ENCODE measurements at places on chromosomes 12 and 14. TPM values are rescaled to one million over a fixed set of nuclear protein-coding genes. Genes with fewer than 3 reads are reported as not detected.

GRCh38 chr12:41466300-41466699 lies 278.2 kb downstream of the PDZRN4 start:
- H3K4me3 ChIP-seq, result no peak overlapping the region
- H3K27me3 ChIP-seq, result no peaks in the 10 kb centered on the region
- H3K36me3 ChIP-seq, result no peaks in the 10 kb centered on the region
- H3K4me1 ChIP-seq, result no peaks in the 10 kb centered on the region
- DNase-seq, result no peak

DNA sequence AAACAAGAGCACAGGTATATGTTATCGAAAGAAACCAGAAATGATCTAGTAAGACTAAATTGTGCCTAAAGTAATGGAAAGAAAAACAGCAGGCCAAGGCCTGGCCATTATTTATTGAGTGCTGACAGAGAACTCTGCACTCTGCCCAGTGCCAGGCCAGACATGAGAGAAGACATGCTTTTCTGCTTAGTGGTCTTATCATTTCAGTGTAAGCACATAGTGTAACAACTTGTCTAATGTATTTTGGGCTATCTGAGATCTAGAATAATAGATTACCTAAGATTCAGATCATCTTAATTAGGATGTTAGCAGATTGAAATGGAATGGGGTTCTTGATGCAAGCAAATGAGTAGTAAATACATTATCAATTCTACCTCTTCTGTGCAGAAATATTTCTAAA lies 278.3 kb downstream of the AKAP6 start:
- H3K27me3 ChIP-seq, result no peaks in the 10 kb centered on the region
- H3K4me3 ChIP-seq, result no peak overlapping the region
- H3K4me1 ChIP-seq, result peaks cover 16% of the 10 kb centered on the region
- no peaks in the 10 kb centered on the region for H3K36me3 ChIP-seq
- no peak for DNase-seq
- H3K27ac ChIP-seq, result no peak overlapping the region

- no peak overlapping the region for H3K27ac ChIP-seq
- no peaks in the 10 kb centered on the region for H3K27me3 ChIP-seq
These were observed 6.0 kb upstream of the SOS2 start for GRCh38 chr14:50237427-50237826.

TEX22 gene
- total RNA-seq, result not detected

KRT74 gene
- not detected for total RNA-seq

NR1H4 gene
- not detected for total RNA-seq

DNA sequence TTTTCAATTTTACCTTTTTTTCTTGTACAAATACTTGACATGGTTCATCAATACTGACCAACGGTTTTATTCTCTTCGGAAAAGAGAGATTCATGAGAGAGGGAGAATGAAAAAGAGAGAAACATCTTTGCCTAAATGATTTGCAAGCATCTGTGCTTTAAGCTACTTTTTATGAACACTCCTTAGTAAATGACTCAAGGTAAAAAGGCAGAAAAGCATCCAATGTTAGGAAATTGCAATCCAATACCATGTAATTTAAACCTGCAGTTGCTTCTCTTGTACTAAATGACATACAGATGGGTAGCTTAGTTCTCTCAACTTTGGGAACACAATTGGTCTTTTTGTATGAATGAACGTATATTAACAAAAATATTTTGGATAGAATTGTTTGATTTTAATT lies 46.1 kb downstream of the MSRB3 start:
- no peaks in the 10 kb centered on the region for H3K36me3 ChIP-seq
- no peaks in the 10 kb centered on the region for H3K27me3 ChIP-seq
- DNase-seq, result no peak
- no peaks in the 10 kb centered on the region for H3K4me1 ChIP-seq

- H3K27me3 ChIP-seq, result no peaks in the 10 kb centered on the region
- peak overlapping the region; percentile 19 for H3K27ac ChIP-seq
- H3K36me3 ChIP-seq, result no peaks in the 10 kb centered on the region
- DNase-seq, result no peak
- H3K4me3 ChIP-seq, result no peak overlapping the region
- H3K4me1 ChIP-seq, result peaks cover 7% of the 10 kb centered on the region
These were observed 20.7 kb upstream of the TUBA1C start for GRCh38 chr12:49244176-49244575.

Data from vagina (tissue), 2 donors.